Gastrocnemius medialis (tissue), 4 donors: ENCODE measurements at places on chromosomes 13 and 19. TPM values are rescaled to one million over a fixed set of nuclear protein-coding genes. Genes with fewer than 3 reads are reported as not detected.

DNA sequence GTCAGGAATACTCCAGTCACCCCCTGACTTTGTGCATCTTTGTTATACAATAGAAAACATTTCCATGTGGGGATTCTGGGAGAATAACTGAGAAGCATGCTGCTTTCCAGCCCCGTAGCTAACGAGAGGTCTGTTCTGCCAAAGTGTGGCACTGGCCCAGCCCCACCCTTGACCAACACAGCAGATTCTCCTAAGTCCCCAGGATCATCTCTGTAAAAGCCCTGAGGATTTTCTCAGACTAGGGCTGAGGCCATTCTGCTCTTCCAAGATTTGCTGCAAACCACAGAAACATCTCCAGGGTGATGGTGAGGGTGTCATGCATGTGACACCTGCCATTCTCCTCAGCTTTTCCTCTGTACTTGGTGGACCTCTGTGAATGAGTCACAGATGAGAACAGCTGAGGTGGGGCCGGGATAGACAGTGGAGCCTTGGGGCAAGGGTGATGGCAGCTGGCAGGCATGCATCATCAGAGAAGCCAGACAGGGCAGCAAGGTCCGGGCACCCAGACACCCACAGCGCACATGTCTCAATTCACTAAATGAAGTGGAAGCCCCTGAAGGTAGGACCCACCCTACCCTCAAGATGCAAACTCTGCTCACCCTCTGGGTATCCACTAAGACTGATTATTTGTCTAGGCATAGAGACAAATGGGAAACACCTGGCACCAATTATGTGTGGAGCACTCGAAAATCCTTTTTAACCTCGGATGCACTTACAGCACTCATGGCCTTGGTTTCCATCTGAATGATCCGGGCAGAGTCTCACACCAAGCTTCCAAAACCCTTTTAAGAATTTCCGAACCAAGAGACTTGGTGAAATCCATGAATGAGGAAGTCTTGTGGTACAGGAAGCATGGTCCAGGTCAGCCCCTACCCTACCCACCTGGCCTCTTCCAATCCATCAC lies 20.1 kb upstream of the DOCK9 start:
- no peak overlapping the region for H3K4me3 ChIP-seq
- no peak for DNase-seq
- no peaks in the 10 kb centered on the region for H3K27me3 ChIP-seq
- peaks cover 11% of the 10 kb centered on the region for H3K4me1 ChIP-seq

DNA sequence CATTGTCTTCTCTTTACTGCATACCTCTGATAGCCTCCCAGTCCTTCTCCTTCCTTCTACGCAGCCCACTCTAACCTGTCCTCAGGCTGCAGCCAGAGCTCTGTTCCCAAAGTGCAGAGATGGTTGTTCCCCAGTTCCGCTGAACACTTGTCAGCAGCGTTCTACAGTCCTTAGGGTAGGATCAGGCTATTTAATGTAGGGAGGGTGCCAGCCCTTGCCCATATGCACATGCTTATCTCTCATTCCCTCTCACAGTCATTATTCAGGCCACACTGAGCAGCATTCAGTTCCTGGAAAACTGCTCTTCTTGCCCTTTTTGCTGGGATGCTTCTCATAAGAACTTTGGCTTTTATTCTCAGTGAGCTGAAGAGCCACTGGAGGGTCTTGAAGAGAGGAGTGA lies 180.7 kb downstream of the MTUS2 start:
- no peak overlapping the region for H3K4me3 ChIP-seq
- DNase-seq, result no peak
- no peak overlapping the region for H3K27ac ChIP-seq
- no peaks in the 10 kb centered on the region for H3K27me3 ChIP-seq
- no peaks in the 10 kb centered on the region for H3K4me1 ChIP-seq

DNA sequence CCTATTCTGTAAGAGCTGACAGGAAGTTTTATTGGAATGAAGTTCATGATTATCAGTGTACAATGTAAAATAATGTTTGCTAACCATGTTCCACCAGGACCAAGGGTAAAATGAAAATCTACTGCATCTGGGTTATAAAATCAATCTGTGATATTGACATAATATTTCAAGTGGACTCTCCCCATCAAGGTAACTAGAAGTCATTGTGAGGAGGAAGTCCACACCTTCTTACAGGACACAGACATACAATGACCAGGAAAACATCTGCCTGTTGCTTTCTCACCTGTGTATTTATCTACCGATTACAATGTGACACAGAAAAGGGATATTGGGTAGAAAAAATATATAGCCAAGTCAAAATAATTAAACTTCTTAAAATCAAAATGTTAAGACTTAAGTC lies 140.7 kb upstream of the RFC3 start:
- no peak overlapping the region for H3K4me3 ChIP-seq
- peaks cover 17% of the 10 kb centered on the region for H3K4me1 ChIP-seq
- H3K36me3 ChIP-seq, result no peaks in the 10 kb centered on the region

PRR19 gene
- not detected for total RNA-seq

DNA sequence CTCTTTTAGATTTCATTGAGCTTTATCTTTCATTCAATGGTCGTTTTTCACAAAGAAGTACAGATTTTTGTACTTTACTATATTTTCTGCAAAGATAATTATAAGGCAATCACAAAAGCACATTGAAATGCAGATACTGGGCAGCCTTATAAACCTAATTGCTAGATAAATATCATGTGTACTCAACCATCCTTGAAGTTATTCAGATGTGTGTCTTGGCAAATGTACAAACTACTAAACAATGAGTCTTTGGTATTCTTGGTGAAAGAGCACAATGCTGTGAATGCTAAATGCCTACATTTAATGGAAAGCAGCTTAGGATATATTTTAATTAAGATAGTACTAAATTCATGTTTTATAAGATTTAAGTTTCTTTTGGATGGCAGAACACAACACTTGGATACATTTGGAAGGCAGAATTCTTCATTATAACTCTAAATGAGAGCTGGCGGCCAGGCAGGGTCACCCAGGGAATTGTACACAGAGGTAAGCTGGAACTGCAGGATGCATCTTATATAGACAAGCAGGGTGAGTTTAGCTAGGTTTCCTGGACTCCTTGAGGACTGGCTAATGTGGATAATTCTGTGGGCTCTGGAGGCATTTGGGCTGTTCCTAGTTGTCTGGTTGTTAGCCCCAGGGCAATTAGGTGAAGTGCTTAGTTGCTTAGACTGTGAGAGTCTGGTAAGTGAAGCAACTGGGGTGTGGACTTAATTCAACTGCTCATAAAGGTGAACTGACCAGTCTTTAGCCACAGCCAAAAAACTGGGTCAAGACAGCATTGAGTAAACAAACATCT lies 286.6 kb downstream of the PCDH20 start:
- H3K4me3 ChIP-seq, result no peak overlapping the region
- no peaks in the 10 kb centered on the region for H3K27me3 ChIP-seq
- no peak for DNase-seq
- no peaks in the 10 kb centered on the region for H3K36me3 ChIP-seq
- H3K4me1 ChIP-seq, result no peaks in the 10 kb centered on the region

- no peak overlapping the region for H3K4me3 ChIP-seq
- peak overlapping the region; percentile 62 for H3K27ac ChIP-seq
- peaks cover 8% of the 10 kb centered on the region for H3K4me1 ChIP-seq
Observed at GRCh38 chr13:51730927-51731326, 73.0 kb downstream of the DHRS12 start.

- H3K27ac ChIP-seq, result no peak overlapping the region
- H3K27me3 ChIP-seq, result no peaks in the 10 kb centered on the region
- H3K4me3 ChIP-seq, result no peak overlapping the region
- H3K4me1 ChIP-seq, result no peaks in the 10 kb centered on the region
- DNase-seq, result no peak
- H3K36me3 ChIP-seq, result no peaks in the 10 kb centered on the region
Observed at GRCh38 chr13:21875116-21875515, 204.2 kb downstream of the FGF9 start.

DNA sequence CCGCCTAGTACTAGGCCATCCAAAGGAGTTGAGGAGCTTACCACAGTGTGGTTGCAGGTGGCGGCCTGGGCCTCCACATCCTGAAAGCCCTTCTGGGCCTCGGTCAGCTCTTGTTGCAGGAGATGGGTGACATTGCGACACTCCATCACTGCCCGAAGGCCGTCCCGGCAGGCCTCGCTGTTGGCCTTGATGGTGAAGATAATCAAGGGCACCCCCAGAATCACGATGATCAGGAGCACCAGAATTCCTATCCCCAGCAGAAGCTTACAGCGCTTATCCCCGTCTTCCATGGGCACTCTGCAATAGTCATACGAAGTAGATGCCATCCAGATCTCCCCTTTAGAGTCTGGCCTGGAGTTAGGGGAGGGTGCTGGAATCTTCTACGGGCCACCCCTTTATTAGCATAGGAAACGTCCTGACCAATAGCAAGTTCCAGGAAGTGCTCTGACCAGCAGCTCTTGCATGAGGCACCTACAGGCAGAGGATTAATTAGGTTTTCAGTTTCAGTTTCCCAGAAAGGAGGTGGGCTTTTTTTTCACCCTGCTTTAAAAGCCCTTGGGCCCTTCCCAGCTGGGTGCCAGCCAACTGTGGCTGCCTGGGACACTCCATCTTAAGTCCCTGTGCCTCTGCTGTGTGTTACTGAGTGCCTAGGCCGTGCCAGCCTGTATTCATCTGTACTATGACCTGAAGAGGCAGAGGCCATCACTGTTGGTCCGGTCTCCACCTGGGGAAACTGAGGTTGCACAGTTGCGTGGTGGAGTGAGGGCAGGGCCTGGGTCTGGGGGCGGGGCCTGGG lies at the start of gene BST2:
BST2 (minus strand) TSS at position 381 of the 796 bp plus-strand sequence; CDS start at position 326, 55 bp downstream.
- DNase-seq, result peak; percentile 28
- no peaks in the 10 kb centered on the region for H3K27me3 ChIP-seq
- H3K27ac ChIP-seq, result peak within 1 kb of the TSS; percentile 82
- peak within 1 kb of the TSS; percentile 60 for H3K4me3 ChIP-seq
- H3K36me3 ChIP-seq, result no peaks in the 10 kb centered on the region
- peaks cover 7% of the 10 kb centered on the region for H3K4me1 ChIP-seq

DNA sequence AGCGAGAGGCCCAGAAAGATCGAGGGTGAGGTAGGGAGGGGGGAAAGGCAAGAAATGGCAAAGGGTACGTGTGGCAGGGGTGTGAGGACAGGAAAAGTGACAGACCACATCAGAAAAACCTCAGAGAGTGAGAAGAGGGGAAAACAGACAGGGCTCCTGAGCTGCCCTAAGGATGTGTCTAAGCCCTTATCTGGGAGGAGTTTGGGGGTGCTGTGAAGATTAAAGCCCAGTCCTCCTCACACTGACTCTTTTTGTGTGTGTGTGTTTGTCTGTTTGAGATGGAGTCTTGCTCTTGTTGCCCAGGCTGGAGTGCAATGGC lies 703 bp upstream of the PTH2 start:
- no peaks in the 10 kb centered on the region for H3K36me3 ChIP-seq
- H3K27me3 ChIP-seq, result peaks cover 90% of the 10 kb centered on the region
- no peak overlapping the region for H3K4me3 ChIP-seq
- DNase-seq, result no peak

KCNRG gene
- 0.66 TPM for total RNA-seq

GRCh38 chr13:103331924-103332323 lies 265.7 kb upstream of the SLC10A2 start:
- H3K4me1 ChIP-seq, result no peaks in the 10 kb centered on the region
- no peak for DNase-seq
- H3K4me3 ChIP-seq, result no peak overlapping the region
- no peak overlapping the region for H3K27ac ChIP-seq
- no peaks in the 10 kb centered on the region for H3K36me3 ChIP-seq

OVOL3 gene
- not detected for total RNA-seq

DNA sequence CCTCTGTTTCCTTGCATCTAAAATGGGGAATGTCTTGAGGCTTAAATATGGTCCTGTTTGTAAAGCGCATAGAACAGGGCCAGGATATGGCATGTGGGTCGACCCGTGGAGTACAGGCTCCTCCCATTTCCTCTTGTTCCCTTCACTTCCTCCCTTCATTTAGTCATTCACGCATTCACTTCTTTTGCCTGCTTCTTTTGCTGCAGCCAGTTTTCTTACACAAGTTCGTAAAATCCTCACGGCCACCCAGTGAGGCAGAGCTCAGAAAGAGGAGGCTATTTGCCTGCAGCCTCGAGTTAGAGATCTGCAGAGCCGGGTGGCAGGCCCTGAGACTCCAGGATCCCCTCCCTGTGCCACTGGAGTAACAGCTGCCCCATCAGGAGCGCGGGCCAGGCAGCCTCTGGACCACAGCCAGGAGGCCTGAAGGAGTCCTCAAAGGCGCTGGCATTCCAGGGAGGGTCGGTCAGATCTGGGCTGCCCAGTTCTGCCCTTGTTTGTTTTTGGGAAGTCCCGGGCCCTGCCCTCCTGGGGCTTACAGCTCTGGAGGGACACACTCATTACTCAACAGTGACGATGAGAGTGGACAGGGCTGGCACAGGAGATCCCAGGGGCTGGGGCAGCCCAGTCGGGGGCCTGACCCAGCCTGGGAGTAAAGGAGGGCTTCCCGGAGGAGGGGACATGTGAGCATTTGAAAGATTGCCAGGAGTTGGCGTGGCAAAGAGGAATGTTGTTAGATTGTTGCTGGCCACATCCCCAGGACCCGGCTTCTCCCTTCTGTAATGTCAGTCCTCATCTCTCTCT lies 4.6 kb downstream of the PPP5C start:
- peak overlapping the region; percentile 28 for H3K4me3 ChIP-seq
- H3K27me3 ChIP-seq, result no peaks in the 10 kb centered on the region
- DNase-seq, result peak; percentile 33
- peaks cover 42% of the 10 kb centered on the region for H3K4me1 ChIP-seq

GRCh38 chr13:39586151-39586550 lies 16.8 kb downstream of the LHFPL6 start:
- no peak overlapping the region for H3K4me3 ChIP-seq
- DNase-seq, result no peak
- H3K36me3 ChIP-seq, result no peaks in the 10 kb centered on the region
- no peaks in the 10 kb centered on the region for H3K27me3 ChIP-seq
- no peaks in the 10 kb centered on the region for H3K4me1 ChIP-seq
- H3K27ac ChIP-seq, result no peak overlapping the region

GRCh38 chr13:32415019-32415418 lies 12.9 kb downstream of the N4BP2L1 start:
- no peak for DNase-seq
- H3K36me3 ChIP-seq, result no peaks in the 10 kb centered on the region
- no peak overlapping the region for H3K27ac ChIP-seq
- no peaks in the 10 kb centered on the region for H3K27me3 ChIP-seq

DNA sequence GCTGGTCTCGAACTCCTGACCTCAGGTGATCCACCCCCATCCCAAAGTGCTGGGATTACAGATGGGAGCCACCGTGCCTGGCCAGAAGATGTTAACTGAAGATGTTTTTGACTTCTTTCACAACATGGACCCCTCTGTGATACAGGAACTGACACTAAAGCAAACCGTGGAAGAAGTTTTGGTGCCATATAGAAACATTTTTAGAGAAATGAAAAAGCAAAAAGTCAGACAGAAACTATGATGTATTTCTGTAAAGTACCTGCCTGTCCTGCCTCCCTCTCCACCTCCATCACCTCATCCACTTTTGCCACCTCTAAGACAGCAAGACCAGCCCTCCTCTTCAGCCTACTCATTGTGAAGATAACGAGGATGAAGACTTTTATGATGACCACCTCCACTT lies 11.3 kb downstream of the FBXO27 start:
- DNase-seq, result no peak
- H3K27ac ChIP-seq, result no peak overlapping the region
- no peaks in the 10 kb centered on the region for H3K36me3 ChIP-seq
- no peaks in the 10 kb centered on the region for H3K4me1 ChIP-seq
- H3K4me3 ChIP-seq, result no peak overlapping the region

- no peak for DNase-seq
- no peaks in the 10 kb centered on the region for H3K27me3 ChIP-seq
- H3K4me1 ChIP-seq, result no peaks in the 10 kb centered on the region
- no peaks in the 10 kb centered on the region for H3K36me3 ChIP-seq
Observed at GRCh38 chr13:68076046-68076445, 845.9 kb upstream of the PCDH9 start.

GRCh38 chr13:46367617-46368327 lies 19.3 kb downstream of the RUBCNL start:
- H3K27ac ChIP-seq, result no peak overlapping the region
- no peaks in the 10 kb centered on the region for H3K27me3 ChIP-seq
- no peaks in the 10 kb centered on the region for H3K36me3 ChIP-seq
- no peak overlapping the region for H3K4me3 ChIP-seq
